ENCODE measurements at places on chromosomes 4 and X.

DNA sequence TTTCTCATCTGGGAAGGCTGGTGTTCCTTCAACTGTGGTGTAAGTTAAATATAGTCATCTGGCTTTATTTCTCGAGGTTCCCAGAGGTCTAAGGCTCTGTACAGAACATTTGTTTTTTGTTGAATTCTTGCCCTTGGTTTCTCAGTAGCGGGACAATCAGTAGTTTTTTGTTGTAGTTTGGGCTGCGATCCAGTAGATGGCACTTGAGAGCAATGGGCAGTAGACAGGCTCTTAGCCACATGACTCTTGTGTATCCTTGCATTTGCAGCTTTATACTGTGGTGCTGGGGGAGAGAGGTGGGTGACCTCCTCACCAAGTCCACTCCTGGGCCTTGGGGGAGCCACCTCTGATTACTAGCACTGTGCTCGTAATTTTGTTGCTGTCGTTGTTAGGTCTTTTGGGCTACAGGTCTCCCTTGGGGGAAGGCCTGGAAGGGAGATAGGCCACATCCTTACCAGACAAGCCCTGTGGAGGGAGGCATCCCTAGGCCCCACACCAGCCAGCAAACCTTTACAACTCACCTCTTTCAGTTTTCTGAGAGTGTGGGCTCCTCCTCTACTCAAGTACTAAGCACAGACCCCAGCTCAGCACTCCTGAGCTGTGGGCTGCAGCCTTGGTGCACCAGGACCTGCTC, 8.1 kb downstream of the ETDB start:
- peak; percentile 29 for DNase-seq

GRCh38 chr4:1901127-1901526, 29.9 kb downstream of the NSD2 start:
- no peak for DNase-seq

DNA sequence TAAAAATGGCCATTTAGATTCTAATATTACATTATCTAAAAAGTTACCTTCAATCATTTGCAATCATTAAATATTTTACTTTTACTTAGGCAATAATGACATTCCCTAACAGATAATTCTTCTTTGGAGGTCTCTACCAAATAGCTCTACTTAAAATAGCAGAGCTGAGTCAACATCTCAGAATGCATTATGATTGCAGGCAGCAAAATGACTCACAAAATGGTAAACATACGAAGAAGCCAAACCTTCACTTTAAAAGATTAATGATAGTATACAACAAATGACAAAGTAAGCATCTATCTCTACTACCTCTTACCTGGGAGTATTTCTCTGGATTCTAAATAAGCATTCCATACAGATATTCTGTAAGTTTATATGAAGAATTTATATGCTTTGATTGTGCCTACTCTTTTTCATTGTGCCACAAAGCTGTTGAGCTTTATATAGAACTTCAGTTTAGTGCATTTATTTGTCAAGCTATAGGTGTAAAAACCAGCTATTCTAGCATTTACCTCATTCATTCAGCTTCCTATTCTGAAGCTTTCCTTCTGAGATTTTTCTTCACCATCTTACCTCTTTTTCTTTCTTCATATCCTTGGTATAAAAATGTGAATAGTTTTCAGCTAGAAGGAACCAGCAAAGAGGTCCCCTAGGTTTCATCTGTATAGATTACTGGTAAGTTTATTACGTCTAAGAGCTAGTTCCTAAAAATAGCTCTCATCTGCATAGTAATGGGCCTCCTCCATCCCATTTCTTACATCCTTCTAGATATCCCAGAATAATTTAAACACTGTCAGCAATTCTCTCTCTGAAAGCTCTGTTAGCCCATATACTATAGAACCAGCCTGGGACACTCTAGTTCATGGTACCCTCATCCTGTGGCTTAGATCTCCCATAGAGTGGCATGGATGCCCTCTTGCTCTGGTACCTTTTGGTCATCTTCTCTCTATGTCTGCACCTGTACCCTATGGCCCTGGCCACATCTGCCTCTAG, 17.2 kb upstream of the SPCS3 start:
- no peak for DNase-seq

- DNase-seq: no peak
Measured at GRCh38 chr4:158159054-158159717, 13.6 kb downstream of the GASK1B start.

GRCh38 chr4:101114936-101115372, 232.4 kb downstream of the PPP3CA start:
- no peak for DNase-seq

GRCh38 chrX:94058728-94059382, 384.8 kb downstream of the FAM133A start:
- DNase-seq: no peak

DNA sequence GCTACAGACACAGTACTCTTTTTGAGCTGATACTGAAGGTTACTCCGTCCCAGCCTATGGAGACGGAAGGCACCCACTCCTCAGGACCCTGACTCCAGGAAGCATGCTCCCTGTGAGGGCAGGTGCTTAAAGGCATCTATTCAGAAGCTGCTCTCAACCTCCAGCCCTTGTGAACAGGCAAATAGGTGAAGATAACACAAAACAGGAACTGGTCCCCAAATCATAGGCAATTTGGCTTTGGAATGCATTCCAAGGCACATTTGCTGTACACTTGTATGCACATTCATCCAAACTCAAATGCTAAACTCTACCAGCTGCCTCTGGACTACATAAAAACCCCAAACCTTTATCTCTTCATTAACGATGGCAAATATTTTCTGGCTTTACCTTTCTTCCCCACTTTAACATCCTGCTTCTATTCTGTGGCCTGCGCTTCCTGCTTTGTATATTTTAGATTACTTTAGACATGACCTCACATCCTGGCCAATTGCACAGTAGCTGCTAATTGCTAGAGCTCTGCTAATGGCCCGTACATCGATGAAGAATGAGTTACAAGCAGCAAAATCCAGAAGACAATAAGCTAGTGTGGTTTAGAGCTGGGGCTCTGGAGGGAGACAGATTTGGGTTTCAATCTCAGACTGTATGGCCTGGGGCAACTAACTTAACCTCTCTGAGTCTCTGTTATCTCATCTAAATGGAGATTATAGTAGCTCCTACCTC, 3.2 kb downstream of the SEL1L3 start:
- DNase-seq: no peak

GRCh38 chr4:76301775-76302162, 4.8 kb upstream of the STBD1 start:
- no peak for DNase-seq

- DNase-seq: no peak
Measured at GRCh38 chrX:84168574-84168973, 19.4 kb downstream of the RPS6KA6 start.

GRCh38 chr4:152525878-152526277, 10.0 kb downstream of the FBXW7 start:
- no peak for DNase-seq

GRCh38 chrX:47596256-47596655, 14.0 kb downstream of the TIMP1 start:
- DNase-seq: no peak

DNA sequence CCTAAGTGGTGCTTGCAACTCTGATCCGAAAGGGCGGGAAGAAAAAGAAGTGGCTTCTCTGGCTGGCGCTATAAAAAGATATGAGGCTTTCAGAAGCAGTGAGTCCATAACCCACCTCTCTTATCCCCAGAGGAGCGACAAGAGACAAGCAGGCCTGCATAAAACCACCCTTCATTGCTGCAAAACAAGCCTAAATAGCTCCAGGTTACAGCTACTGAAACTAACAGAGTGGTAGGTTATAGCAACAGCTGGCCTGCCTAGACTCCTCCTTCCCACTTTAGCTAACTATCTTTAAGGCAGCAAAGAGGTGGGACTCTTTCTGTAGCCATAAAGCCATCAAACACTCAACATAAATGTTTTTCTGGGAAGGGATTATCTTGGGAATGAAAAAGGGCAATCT, 245.0 kb upstream of the GPR101 start:
- no peak for DNase-seq

- DNase-seq: no peak
Measured at GRCh38 chr4:10684631-10685030, at the start of gene CLNK. Gene CLNK (minus strand): TSS chr4:10684768. CDS start chr4:10667869, 16,899 bp downstream.

- DNase-seq: no peak
Measured at GRCh38 chr4:132662456-132662855, 486.6 kb upstream of the PCDH10 start.

GRCh38 chr4:10186228-10187214, 69.9 kb upstream of the WDR1 start:
- DNase-seq: no peak

- DNase-seq: no peak
Measured at GRCh38 chrX:120291211-120291610, 20.1 kb downstream of the TMEM255A start.

DNA sequence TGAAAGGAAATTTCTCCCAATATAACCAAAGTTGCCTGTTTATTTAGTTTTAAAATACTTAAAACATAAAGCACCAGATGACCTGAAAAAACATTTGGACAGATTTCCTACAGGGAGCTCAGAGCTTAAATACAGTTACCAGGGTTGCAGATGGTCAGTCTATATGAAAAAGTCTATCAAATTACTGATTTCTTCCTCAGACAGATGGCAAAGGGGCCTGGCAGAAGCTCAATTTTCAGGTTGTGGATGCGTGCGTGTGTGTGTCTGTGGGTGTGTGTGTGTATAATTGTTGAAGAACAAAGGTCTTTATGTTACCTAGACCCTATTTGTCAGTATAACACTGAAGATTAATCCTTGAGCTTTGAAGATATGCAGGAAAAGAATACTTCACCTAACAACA, 169.4 kb downstream of the MAD2L1 start:
- DNase-seq: no peak

GRCh38 chr4:168646001-168646768, 149.3 kb downstream of the PALLD start:
- DNase-seq: no peak

GRCh38 chr4:129748991-129749390, 653.0 kb downstream of the C4orf33 start:
- no peak for DNase-seq

GRCh38 chr4:124253080-124253479, 459.5 kb downstream of the ANKRD50 start:
- no peak for DNase-seq

- DNase-seq: no peak
Measured at GRCh38 chr4:11268149-11268548, 160.5 kb downstream of the HS3ST1 start.

- no peak for DNase-seq
Measured at GRCh38 chr4:129384974-129385373, 289.0 kb downstream of the C4orf33 start.

- no peak for DNase-seq
Measured at GRCh38 chr4:14515556-14515955, 486.7 kb upstream of the CPEB2 start.

GRCh38 chr4:138945840-138946239, 69.7 kb upstream of the NOCT start:
- no peak for DNase-seq

DNA sequence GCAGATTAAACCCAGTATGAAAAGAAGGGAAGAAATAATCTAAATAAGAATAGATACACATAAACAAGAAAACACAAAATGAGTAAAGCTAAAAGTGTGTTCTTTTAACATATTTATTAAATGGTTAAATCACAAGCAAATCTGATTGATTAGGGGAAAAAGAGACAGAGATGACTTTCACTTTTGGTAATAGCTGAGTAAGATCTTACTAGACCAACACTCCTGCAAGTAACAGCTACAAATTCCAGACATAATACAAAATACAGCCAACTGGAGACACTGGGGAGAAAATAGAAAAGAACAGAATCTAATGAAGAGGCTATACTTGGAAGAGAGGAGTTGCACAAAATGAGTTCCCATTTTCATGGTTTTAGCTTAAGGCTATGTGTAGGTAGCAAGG, 33.5 kb downstream of the OR13H1 start:
- no peak for DNase-seq

DNA sequence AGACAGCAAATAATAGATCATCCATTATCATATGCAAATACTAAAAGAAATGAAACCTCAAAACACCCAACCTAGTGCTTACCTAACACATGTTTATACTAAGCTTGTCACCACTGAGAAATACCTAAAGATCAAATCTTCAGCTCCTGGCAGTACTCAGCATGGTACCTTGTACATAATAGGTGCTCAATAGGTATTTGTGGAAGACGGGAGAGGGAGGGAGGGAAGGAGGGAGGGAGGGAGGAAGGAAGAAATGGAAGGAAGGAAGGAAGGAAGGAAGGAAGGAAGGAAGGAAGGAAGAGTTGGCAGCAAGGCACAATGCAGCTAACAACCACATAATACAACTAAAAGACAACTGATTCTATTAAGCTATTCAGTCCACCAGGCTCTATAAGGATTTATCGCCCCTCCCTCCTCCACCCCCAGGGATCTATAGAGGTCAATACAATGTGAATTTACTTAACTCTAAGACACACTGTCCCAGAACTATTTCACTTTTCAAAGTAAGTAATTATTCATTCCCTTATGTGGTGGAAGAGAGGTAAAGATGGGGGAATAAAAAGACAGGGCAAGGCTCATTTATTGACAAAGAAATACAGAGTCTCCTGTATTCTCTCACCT, 328.9 kb downstream of the PAPSS1 start:
- no peak for DNase-seq

DNA sequence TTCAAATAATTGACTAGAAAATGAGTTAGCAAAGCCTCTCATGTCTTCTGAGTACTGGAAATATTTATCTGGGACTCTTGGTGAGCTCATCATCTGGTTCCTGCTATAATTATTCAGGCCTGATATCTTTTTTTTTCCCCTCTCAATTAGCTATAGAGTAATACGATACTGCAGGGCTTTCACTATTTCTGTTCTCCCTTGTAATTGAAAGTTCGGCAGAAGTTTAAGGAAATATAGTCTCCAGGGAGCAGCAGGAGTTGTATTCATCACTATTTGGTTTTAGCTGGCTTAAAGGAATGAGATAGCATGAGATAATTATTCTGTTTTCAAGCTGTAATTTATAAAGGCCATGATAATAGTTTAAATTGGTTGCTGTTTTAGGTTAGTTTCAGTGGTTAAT, 378.6 kb upstream of the EPHA5 start:
- no peak for DNase-seq

GRCh38 chrX:80022363-80023031, 7.9 kb downstream of the TBX22 start:
- no peak for DNase-seq

DNA sequence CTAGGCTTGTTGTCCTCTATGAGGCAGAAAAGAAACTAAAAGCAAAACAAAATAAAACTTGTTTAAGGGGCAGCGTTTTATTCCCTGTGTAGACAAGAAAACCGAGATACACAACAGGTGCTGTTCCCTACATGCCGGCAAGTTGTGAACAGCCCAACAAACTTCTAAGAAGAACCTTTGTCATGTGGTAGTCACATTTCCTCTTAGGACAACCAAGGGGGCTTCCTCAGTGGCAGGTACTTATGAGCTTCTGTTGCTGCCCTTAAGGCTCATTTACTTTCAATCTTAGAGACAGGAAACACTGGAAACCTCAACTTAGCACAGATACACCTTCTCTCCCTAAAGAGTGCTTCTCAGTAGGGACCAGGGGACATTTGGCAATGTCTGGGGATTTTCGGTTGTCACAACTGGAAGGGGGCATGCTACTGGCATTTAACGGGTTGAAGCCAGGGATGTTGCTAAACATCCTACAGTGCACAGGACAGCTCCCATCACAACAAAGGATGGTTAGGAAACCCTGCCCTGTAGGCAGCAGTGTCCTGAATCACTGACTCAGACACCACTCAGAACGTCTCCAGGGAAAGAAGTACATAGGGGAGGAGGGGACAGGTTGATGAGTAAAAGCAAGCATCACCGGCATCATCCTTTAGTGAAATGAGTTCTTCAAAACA, 111.0 kb downstream of the ASB9 start:
- no peak for DNase-seq

- DNase-seq: no peak
Measured at GRCh38 chr4:162921178-162921785, 245.4 kb downstream of the NAF1 start.

GRCh38 chr4:77505958-77506319, 99.7 kb upstream of the CXCL13 start:
- DNase-seq: no peak

- DNase-seq: peak; percentile 61
Measured at GRCh38 chrX:55488593-55489313, 895 bp downstream of the USP51 start.
